ENCODE measurements at places on chromosomes 11 and 22.
A peak's percentile ranks its signal among the peaks of the same experiment; 100 is the strongest.

GRCh38 chr11:123434911-123435310, 4.8 kb downstream of the GRAMD1B start:
- no peak for DNase-seq

GRCh38 chr11:15093432-15093831, 20.0 kb downstream of the CALCB start:
- DNase-seq, result no peak

GRCh38 chr11:117984476-117984875, 1.7 kb upstream of the IL10RA start:
- no peak for DNase-seq

- no peak for DNase-seq
Observed at GRCh38 chr11:13140873-13141655, 131.9 kb downstream of the RASSF10 start.

- no peak for DNase-seq
Observed at GRCh38 chr11:80532633-80533232, 1091.9 kb upstream of the TENM4 start.

DNA sequence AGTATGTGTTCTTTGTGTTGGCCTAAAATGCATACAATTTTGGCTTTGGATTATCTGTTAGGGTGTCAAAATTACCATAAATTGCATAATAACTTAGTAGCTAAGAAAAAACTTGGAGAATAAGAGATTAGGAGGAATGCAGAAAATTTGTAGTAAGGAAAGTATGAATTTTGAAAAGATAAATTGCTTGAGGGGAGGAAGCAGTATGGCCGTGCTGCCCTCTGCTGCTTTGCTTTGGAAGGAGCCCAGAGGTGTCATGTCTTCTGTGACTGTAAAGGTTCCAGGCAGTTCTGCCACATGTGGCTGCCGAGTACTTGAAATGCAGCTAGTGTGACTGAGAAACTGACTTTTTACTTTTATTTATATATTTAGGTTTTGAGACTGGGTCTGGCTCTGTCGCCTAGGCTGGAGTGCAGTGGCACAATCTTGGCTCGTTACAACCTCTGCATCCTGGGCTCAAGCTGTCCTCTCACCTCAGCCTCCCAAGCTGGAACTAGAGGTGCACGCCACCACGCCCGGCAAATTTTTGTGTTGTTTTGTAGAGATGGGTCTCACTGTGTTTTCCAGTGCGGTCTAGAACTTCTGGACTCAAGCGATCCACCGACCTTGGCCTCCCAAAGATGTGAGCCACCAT, 1.8 kb downstream of the ADSL start:
- peak; percentile 47 for DNase-seq

DNA sequence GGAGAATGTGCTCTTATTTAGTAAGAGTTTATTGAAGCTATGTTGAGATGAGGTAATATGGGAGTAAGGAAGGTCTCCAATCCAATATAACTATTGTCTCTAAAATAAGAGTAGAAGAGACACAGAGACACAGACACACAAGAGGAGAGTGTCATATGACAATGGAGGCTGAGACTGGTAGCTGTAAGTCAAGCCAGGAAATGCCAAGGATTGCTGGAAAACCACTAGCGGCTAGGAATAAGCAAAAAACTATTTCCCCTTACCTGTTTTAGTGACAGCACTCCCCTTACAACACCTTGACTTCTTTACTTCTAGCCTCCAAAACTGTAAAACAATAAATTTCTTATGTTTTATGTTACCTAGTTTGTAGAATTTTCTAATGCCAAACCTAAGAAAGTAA, 1652.8 kb downstream of the LRRC4C start:
- no peak for DNase-seq

GRCh38 chr11:121226415-121227263, 65.9 kb upstream of the SC5D start:
- no peak for DNase-seq

- DNase-seq, result no peak
Observed at GRCh38 chr11:79437981-79438630, 2.7 kb downstream of the TENM4 start.

- no peak for DNase-seq
Observed at GRCh38 chr11:124868331-124869274, 3.4 kb downstream of the ROBO3 start.

- DNase-seq, result no peak
Observed at GRCh38 chr11:78744949-78745348, 170.3 kb upstream of the NARS2 start.

DNA sequence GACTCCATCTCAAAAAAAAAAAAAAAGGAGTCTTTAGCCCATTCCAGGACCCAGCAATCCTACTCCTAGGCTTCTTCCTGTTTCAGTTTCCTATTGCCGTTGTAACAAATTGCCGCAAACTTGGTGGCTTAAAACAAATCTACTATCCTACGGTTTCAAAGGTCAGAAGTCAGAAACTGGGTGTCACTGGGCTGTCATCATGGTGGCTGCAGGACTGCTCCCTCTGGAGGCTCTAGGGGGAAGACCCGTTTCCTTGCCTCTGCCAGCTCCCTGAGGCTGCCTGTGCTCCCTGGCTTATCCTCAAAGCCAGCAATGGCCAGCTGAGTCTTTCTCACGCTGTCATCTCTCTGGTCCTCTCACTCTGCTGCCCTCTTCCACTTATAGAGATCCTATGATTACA, 8.7 kb upstream of the DAGLA start:
- no peak for DNase-seq

- DNase-seq, result no peak
Observed at GRCh38 chr11:117376517-117376916, 48.9 kb downstream of the CEP164 start.

GRCh38 chr22:27327497-27327896, 474.1 kb downstream of the MN1 start:
- no peak for DNase-seq

DNA sequence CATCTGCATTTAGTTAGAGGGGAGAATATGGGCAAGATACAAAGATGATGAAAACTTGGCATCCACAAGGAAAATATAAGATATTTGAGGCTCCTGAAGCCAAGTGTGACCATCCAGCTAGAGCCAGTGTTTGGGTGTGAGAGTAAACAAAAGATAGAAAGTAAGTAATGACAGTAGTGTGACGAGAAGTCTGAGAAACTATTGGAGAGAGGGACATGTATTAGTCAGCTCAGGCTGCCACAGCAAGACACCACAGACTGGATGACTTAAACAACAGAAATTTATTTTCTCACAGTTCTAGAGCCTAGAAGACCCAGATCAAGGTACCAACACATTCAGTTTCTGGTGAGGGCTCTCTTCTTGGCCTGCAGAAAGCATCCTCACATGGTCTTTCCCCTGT, 6.4 kb upstream of the CCKBR start:
- DNase-seq, result no peak

- no peak for DNase-seq
Observed at GRCh38 chr11:19978668-19979518, 181.4 kb downstream of the DBX1 start.

DNA sequence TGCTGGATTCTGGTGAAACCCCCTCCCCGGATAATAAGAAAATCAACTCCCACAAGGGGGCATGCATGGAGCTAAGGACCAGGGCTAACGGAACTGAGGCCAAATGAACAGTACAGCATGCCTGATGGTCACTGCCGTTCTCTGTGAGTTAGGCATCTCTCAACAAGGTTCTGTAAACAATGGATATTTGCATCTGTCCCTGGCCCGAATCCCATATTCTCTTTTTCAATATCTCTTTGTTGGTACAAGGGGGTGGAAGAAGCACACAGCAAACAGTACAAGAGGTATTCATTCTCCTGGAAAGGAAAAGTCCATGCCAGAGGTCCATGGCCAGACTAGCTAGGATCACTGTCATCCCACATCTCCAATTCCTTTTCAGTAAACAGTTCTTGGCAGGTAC, 32.2 kb upstream of the APOA1 start:
- no peak for DNase-seq

- no peak for DNase-seq
Observed at GRCh38 chr22:25950111-25950510, 208.1 kb downstream of the MYO18B start.

DNA sequence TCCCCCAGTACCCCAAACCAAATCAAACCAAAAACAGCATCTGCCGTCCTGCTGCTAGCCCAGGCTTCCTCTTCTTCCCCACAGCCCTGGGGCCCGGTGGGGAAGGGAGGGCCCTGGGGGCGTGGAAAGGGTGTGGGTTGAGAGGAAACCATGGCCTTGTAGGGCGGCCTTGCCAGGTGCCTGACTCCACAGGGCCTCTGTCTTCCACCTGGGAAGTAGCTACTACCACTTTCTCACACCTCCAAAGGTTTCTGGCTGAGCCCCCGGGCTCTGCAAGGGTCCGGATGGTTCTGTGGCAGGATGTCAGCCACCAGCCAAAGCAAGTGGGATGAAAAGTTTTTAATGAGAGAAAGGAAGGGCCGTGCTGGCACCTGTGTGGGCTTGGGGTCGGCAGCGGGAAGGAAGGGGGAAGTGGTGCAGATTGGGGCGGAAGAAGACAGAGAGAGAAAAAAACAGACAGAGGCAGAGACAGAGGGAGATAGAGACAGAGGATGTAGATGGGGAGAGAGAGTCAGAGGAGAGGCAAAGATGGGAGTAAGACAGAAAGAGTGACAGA, 10.5 kb downstream of the TPST2 start:
- peak; percentile 46 for DNase-seq

DNA sequence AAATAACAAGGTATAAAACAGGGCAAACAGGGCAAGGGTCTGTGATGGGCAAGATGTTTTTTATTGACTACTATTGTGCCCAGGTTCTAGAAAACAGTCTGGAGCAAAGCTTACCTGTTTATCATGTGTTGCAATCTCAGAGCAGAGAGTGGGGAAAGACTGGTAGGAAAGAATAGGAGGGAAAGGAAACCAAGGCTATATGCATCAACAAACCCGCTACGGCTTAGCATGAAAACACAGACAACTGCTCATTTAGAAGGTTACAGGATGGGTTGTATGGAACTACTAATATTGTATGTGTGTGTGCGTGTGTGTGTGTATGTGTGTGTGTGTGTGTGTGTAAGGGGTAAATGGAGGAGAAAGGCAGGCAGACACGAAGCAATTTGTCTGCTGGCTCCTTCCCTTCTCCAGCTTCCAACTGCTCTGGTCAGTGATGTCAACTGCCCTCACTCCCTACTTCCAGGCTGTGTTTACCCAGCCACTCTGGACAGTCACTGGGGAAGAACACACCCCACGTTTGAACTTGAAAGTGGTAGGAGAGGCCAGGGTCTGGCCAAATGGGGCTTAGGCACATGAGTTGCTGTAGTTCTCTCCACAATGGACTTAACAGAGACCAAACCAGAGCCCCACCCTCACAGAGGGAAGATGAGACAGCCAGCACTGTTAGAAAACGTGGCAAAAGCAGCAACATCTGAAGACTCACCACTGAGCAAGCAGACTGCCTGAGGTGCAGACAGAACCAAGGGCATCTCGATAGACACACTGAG, 47.0 kb downstream of the GAB2 start:
- no peak for DNase-seq

GRCh38 chr11:6925636-6926207, 504 bp upstream of the ZNF215 start:
- no peak for DNase-seq

DNA sequence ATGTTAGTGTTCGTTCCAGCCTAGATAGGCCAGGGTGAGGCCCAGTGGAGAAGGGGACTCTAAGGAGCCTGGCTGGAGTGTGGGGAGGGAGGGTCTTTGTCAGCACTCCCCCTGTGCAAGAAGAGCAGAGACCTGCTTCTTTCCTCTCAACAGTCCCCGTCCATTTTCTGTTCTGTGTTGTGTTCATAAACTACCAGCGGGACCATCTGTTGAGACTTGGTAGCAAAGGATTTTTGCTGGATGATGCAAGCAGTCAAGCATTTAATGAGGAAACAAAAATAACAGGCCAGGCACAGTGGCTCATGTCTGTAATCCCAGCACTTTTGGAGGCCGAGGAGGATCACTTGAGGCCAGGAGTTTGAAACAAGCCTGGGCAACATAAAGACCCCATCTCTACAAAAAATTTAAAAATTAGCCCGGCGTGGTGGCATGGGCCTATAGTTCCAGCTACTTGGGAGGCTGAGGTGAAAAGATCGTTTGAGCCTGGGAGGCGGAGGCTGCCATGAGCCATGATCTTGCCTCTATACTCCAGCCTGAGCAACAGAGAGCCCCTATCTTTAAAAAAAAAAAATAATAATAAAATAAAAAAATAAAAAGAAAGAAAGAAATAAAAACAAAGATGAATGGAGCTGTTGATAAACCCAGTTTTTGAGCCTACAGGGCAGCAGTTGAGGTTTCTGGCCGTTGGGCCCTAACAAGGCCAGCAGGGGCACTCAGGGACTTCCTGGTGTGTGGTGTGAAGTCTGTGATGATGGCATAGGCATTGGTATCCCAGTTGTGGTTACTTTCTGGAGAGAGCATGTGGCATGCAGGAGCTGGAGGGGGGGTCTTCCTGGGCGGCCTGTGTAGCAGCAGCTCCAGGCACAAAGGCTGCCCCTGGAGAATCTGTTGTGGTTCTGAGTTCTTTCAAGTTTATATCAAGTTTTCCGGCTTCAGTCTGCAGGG, 1.7 kb upstream of the TXNRD2 start:
- no peak for DNase-seq

GRCh38 chr22:26892166-26893041, 235.0 kb downstream of the MIAT start:
- DNase-seq, result no peak

GRCh38 chr11:26569646-26570045, 2.4 kb downstream of the MUC15 start:
- no peak for DNase-seq

GRCh38 chr22:49934891-49935557, 16.6 kb downstream of the CRELD2 start:
- peak; percentile 74 for DNase-seq

DNA sequence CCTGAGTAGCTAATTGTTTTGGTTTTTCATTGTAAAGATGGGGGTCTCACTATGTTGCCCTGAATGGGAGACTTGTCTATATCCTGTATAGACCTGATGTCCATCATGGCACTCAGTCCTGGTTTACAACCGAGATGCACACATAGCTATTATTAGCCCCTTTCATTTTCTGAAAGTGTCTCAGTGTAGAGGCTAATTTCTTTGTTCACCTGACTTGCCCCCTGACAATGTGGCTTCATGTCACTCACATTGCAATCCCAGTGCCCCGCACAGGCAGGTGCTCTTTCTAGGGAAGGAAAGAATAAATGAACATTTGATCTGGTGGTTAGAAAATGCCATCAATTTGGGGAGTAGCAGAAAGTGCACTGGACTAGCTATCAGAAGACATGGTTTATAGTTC, 13.1 kb upstream of the KDM2A start:
- no peak for DNase-seq

DNA sequence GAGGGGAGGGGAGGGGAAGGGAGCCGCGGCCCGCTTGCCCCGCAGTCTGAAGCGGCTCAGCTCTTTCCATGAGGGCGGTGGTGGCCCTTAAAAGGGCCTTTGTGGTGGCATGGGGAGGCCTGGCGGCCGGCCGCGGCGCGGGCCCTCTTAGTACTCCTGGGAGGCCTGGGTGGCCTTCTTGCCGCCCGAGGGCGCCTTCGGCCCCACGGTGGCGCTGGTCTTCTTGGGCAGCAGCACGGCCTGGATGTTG, 6.9 kb downstream of the DPAGT1 start:
- DNase-seq, result peak; percentile 26

GRCh38 chr11:102831489-102832440, 11.6 kb downstream of the MMP3 start:
- no peak for DNase-seq

Measured in stimulated activated CD4-positive, alpha-beta T cell treated with anti-CD3 and anti-CD28 coated beads, Interleukin-12 subunit alpha, Interleukin-12 subunit beta, amount 100 ng/mL, for 24 hours (primary cell).